Nasal cavity respiratory epithelium epithelial cell of viscerocranial mucosa (primary cell): ENCODE measurements at places on chromosomes 13 and 19. TPM values are rescaled to one million over a fixed set of nuclear protein-coding genes. Genes with fewer than 3 reads are reported as not detected.

Gene NPAS1
- 0.28 and 0.34 TPM in 2 replicates for total RNA-seq

Gene ZNF865
- total RNA-seq = 0.68 and 4.1 TPM in 2 replicates

Gene ZNF577
- 5.1 and 11.9 TPM in 2 replicates for total RNA-seq

Gene TMPRSS9
- total RNA-seq = not detected in 2 replicates

Gene RDH8
- total RNA-seq = not detected in 2 replicates

Gene GARIN5A
- total RNA-seq = 0.68 and 1.4 TPM in 2 replicates

Gene UPK1A
- total RNA-seq = not detected in 2 replicates

Gene CLEC17A
- total RNA-seq = not detected in 2 replicates

Gene DNAAF3
- total RNA-seq = 0.34 and 0.43 TPM in 2 replicates

Gene PLEKHA4
- total RNA-seq = 1.0 and 4.2 TPM in 2 replicates

Gene MISP
- 55.5 and 95.0 TPM in 2 replicates for total RNA-seq

Gene FGF22
- total RNA-seq = not detected in 2 replicates

Gene CERS1
- 0.43 and 0.68 TPM in 2 replicates for total RNA-seq

Gene KLK8
- 27.8 and 86.5 TPM in 2 replicates for total RNA-seq

Gene CCNE1
- 8.2 and 10.1 TPM in 2 replicates for total RNA-seq

Gene RBM42
- total RNA-seq = 33.2 and 37.9 TPM in 2 replicates

Gene GIPR
- total RNA-seq = 0.93 and 1.0 TPM in 2 replicates

Gene C1QTNF9B
- total RNA-seq = not detected in 2 replicates

Gene VPS36
- total RNA-seq = 24.6 and 40.2 TPM in 2 replicates
